ENCODE measurements at places on chromosomes 5 and 9. TPM values are rescaled to one million over a fixed set of nuclear protein-coding genes. Genes with fewer than 3 reads are reported as not detected.

Gene ACTBL2
- not detected for total RNA-seq

GRCh38 chr5:8458038-8458383, 589.1 kb downstream of the MTRR start:
- no peak for DNase-seq

- DNase-seq, result peak; percentile 75
These were observed 276.9 kb downstream of the SEMA5A start for GRCh38 chr5:9269014-9269413.

Gene KYAT1
- 19.5 TPM for total RNA-seq

DNA sequence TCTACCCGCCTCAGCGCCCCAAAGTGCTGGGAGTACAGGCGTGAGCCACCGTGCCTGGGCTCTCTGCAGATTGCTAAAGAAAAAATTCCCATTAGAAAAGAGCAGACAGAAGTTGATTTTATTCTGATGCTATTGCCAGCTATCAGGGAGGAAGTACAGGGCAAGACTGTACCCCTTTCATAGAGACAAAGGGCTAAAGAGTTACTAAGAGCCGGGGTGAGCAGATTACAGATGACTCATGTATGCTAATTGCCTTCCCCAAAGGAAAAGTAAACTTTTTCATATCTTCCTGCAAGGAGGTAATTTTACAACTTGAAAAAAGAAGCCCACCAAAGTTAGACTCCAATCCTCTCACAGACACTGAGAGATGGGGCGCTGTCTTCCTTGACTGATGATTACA, 42.3 kb upstream of the MCTP1 start:
- DNase-seq, result peak; percentile 38

GRCh38 chr5:79257314-79257713, 21.4 kb downstream of the JMY start:
- no peak for DNase-seq
